ENCODE measurements at places on chromosomes 11 and 22. TPM values are rescaled to one million over a fixed set of nuclear protein-coding genes. Genes with fewer than 3 reads are reported as not detected.

DNA sequence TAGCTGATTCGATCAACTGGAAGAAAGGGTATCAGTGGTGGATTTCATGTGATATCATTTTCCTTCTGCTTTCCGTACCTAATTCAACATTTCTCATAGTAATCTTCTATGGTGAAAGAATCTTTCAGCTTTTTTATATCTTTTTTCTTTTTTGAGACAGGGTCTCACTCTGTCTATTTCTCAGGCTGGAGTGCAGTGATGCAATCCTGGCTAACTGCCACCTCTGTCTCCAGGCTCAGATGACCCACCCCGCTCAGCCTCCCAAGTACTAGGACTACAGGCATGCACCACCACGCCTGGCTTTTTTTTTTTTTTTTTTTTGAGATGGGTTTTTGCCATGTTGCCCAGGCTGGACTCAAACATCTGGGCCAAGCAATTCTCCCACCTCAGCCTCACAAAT is 18.6 kb upstream of the CHORDC1 start:
- no peak for DNase-seq

PRDM11 gene
- polyA plus RNA-seq = 18.1 TPM

CSTF3 gene
- 72.1 TPM for polyA plus RNA-seq

DNA sequence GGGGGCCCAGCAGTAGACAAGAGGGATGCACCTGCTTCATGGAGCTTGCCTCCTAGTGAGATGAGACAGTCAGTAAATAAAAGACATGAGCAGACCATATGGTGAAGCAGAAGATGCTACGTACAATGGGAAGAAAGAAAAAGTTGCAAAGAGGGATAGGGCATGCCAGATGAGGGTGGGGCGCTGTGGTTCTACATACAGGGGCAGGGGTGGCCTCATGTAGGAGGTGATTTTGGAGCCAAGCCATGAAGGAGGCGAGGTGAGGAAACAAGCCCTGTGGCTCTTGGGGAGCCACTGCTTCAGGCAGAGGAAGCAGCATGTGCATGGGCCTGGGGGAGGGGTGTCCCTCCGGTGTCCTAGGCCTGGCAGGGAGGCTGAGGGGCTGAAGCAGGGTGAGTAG is 15.2 kb downstream of the NAT10 start:
- DNase-seq = no peak

KRTAP5-11 gene
- polyA plus RNA-seq = not detected

- no peak for DNase-seq
Measured at GRCh38 chr22:43501878-43502277, 90.1 kb downstream of the MPPED1 start.

DNA sequence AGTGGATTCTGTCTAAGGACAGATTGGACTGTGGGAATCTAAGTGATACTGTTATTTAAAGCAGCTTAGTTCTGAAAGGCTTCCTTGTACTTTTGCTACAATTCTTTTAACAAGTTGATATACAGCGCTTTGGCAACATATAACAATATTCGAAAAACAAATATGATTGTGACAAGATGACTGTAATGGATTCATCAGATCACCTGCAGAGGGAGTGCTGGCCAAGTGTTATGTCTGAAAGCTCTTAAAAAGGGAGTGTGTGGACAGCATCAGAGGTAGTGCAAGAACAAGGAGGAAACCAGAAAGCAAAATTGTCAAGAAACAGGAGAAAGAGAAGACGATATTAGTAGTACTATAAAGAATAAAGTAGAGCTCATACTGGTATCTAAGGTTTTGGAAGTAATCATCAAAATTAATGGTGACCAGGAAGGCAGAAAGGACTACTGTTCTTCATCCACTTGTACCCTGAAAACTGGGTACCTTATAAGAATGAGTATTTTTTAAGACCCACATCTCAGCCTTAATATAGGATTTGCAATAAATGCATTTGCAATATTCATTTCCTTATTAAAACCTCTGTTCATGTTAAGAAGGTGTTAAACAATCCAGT is 1112.0 kb upstream of the CCDC90B start:
- no peak for DNase-seq

GRCh38 chr11:107856180-107856980 is 2.2 kb downstream of the SLC35F2 start:
- DNase-seq = no peak

GRCh38 chr11:120501440-120501839 is 10.1 kb upstream of the GRIK4 start:
- no peak for DNase-seq

RAB39A gene
- 0.48 TPM for polyA plus RNA-seq

Measured in left renal cortex interstitium (tissue), 4 donors.